ENCODE measurements at places on chromosomes 4 and X.

- no peak for DNase-seq
These were observed 701 bp downstream of the ARHGAP4 start for GRCh38 chrX:153925387-153925738.

DNA sequence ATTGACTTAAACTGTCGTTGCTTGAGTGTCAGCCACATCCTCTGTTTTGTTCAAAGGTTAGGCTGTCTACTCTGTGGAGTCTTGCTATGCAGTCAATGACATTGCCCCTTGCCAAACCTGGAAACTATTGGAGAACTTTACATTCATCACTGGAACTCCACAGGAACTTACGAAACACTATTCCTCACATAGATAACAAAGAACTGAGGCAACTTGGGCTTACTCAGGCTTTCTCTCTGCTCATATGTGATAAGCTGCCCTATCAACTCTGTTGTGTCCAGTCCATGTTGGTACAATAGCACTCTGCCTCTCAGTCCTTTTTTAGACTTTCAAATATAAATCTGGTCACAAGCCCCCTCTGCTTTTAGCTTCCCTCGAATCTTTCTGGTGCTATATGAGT, 9.4 kb downstream of the NPY5R start:
- no peak for DNase-seq

GRCh38 chr4:113394730-113395530, 345.5 kb downstream of the ANK2 start:
- DNase-seq = no peak

DNA sequence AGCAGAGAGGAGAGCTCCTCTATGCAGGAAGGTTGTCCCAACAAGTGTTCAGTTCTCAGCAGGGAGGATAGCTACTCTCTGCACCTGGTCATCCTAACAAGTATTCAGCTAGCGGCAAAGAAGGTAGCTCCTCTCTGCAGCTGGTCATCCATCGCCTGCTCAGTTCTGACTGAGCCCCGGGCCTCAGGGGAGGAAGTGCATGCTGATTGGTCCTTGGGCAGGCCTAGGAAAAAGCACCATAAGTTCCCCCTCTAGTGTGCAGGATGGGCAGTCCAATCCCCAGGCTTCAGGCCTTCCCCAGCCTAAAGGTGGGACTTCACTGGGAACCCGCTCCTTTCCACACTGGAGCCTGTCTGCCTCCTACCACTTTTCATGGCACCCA, 4.4 kb upstream of the FBXW7 start:
- DNase-seq = no peak

DNA sequence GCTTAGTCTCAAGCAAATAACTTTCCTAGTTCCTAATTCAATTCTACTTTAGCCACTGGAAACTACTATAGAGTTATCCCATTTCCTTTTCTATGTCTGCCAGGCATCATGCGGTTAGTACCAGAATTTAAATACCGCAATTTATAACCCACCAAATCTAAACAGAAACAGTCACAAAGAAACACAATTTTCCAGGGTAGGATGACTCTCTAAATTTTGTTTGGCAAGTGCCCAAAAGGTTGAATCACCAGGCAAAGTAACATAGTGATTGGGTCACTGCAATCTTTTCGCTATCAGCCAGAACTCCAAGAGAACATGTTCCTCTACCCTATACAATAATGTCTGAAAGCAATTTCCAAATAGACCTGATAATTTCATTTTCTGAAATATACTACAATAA, 240.2 kb upstream of the GRIA3 start:
- DNase-seq = no peak

- no peak for DNase-seq
These were observed 62.5 kb downstream of the SEC24D start for GRCh38 chr4:118773429-118773792.

- DNase-seq = no peak
These were observed 110.5 kb downstream of the KLHL8 start for GRCh38 chr4:87109945-87110344.

DNA sequence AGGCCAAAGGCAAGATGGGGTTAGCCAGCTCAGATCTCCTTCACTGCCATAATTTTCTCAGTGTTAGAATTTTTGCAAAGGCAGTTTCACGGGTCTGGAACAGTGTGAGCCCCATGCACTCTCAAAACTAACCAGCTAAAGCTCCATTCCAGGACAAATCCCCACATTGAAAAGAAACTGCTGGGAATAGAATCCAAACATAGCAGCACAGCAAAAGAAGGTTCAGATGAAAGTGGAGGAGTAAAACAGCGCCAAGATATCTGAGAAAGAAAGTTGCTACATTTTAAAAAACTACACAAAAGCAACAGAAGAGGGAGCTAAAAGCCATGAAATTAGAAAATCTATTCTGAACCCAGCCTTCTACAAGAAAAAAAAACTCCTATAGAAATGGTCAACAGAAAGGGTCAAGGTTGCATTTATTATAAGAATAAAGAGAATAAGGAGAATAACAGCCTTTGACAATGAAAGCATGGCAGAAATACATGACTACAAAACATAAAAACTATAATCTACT, 39.6 kb upstream of the SLC7A3 start:
- DNase-seq = no peak

DNA sequence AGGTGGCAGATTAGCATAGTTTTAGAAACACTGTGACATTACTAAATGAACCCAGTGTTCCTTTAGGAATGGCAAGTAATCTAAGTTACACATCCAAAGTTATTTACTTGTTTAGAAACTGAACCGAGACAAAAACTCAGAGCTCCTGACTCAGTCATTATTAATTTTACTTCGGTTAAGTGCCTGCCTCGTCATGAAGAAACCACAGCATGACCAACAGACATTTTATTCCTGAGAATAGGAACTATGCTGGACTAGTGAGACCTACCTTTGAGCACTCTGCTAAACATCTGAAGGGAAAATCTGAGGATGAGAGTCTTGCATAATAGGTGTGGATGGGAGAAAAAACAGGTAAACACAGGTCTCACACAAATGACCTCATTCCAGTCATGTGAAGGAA, 2.5 kb downstream of the BEX1 start:
- DNase-seq = no peak

DNA sequence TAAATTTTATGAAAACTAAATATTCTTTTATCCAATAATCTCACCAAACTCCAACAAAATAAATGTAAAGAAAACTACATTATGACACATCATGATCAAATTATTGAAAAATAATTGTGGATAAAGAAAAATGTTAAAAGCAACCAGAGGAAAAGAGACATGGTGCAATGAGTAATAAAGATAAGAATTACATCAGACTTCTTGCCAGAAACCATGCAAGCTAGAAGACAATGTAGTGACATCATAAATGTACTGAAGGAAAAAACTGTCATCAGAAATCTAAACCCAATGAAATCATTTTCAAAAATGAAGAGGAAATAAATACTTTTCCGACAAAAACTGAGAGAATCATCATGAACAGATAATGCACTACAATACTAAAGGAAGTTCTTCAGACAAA, 135.9 kb upstream of the EOLA2 start:
- no peak for DNase-seq

DNA sequence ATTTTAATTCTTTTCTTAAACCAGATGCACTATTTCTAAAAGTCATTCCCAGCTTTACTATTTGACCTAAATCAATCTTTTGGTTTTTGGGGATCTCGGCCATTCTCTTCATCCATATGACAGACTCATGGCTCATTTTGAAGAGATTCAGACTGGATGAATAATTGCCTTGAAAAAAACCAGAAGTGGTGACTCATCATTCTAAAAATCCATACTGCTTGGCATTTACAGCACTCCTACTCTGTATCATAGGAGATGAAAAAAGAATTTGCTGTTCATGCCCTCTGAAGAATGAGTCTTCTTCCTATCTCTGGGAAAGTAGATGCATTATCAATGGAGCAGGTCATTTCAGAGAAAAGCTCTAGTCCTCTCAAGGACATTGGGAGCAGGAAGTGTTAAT, 220.5 kb upstream of the RPS6KA3 start:
- no peak for DNase-seq

GRCh38 chrX:40733706-40734105, 1.6 kb downstream of the MED14 start:
- no peak for DNase-seq

All from activated naive CD4-positive, alpha-beta T cell (primary cell).